ENCODE measurements at places on chromosomes 11 and 22.

DNA sequence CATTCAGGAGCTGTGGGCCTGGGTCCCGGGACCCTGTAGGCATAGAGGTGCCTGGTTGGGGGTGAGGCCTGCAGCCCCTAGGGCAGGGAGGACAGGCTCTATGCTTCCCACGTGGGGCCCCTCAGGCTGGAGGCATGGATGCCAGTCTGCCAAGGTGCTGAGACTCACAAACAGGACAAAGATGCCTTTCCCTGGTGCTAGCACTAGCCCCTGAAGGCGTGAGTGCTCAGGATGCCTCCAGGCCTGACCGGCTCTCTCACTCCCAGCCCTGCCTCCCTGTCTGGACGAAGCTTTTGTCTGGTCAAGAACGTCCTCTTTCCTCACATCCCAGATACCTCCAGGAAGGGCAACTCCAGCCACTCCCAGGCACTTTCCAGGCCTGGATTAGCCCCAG, 2.1 kb downstream of the CDC42BPG start:
- no peak for DNase-seq

GRCh38 chr11:45045683-45046471, 95.2 kb upstream of the TP53I11 start:
- DNase-seq: peak; percentile 3

GRCh38 chr11:16745950-16746605, 7.6 kb downstream of the C11orf58 start:
- no peak for DNase-seq

- no peak for DNase-seq
Observed at GRCh38 chr22:22703203-22703570, 58.8 kb downstream of the GGTLC2 start.

- no peak for DNase-seq
Observed at GRCh38 chr22:39718921-39719475, 148.4 kb downstream of the CACNA1I start.

DNA sequence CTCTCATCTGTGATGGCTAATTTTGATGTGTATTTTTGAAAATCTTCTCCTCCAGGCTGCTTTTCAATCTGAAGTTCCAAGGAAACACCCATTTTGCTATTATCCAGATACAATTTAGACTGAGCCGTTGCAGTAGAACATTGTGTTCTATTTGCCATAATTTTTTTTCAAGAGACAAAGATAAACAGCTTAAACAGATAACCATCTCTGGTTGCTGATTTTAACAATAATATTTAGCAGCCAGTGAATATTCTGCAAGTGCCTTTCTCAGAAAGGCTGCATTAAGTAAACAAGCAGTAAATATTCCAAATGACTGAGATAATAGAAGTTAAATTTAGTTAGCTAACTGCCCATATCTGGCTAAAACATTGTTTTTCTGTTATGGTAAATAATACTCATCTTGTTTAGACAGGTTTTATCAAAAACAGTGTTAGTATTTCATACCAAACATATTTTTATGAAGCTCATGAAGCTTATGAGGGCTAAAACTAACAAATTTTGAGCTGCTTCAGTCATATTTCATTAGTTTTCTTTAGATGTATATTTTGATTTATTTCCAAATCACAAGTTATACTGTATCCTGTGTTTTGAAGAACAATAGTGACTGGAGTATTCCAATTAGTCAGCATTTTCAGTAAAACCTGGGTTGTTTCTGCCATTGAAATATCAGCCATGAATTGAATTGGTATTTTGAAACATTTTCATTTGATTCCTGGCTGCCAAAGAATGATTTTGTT, 206.7 kb downstream of the SBF2 start:
- no peak for DNase-seq

- no peak for DNase-seq
Observed at GRCh38 chr22:27378311-27378800, 423.2 kb downstream of the MN1 start.

DNA sequence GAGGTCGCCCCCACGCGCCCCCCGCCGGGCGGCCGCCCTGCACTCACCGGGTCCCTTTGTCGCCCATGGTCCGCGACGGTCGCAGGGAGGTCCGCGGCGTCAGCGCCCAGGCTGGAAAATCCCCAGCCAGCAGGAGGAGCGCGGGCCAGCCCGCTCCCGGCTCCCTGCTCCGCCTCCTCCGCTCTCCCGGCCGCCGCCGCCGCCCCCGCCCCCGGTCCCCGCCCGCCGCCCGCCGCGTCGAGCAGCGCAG, at the start of gene ARRB1:
ARRB1 (minus strand) TSS at position 121 of the 250 bp plus-strand sequence; CDS start at position 67, 54 bp downstream.
- no peak for DNase-seq

- no peak for DNase-seq
Observed at GRCh38 chr22:36379593-36380361, 8.0 kb downstream of the MYH9 start.

Data from stimulated activated CD8-positive, alpha-beta memory T cell treated with anti-CD3 and anti-CD28 coated beads, Interleukin-7, amount 100 ng/mL, for 1 hour (primary cell).